ENCODE measurements at places on chromosomes 16 and 17. TPM values are rescaled to one million over a fixed set of nuclear protein-coding genes. Genes with fewer than 3 reads are reported as not detected.

DNA sequence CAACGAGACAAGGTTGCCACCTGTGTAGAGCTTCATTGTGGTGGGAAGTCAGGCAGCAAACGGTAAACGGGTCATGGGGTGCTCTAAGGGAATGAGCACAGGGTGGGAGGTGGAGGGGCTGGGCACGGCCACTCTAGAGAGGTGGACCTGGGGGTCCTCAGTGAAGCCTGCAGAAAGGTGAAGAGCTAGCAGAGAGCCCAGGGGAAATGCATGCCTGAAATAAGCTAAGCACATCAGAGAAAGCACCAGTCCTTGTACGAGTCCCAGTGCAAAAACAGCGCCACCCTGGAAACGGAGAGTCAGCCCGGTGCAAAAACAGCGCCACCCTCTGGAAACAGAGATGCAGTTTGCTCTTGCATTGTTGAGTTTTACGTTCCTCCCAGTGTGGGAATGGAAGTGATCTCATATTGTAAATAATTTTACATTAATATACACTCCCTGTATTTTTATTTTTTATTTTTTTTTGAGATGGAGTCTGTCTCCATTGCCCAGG, 65.0 kb downstream of the TBC1D16 start:
- H3K27me3 ChIP-seq: no peaks in the 10 kb centered on the region
- no peak overlapping the region for H3K4me3 ChIP-seq
- DNase-seq: no peak
- H3K36me3 ChIP-seq: no peaks in the 10 kb centered on the region
- no peaks in the 10 kb centered on the region for H3K4me1 ChIP-seq
- H3K27ac ChIP-seq: no peak overlapping the region

DNA sequence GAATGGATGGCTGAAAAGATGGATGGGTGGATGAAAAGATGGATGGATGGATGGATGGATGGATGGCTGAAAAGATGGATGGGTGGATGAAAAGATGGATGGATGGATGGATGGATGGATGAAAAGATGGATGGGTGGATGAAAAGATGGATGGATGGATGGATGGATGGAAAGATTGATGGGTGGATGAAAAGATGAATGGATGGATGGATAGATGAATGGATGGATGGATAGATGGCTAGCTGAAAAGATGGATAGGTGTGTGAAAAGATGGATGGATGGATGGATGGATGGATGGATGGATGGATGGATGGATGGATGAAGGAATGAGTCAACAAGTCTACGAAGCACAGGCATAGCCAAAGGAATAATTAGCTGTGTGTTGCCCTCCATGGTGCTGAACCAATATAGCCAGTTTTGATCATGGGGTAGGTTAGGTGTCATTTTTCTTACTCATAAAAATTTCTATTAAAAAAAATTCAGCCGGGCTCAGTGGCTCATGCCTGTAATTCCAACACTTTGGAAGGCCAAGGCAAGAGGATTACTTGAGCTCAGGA, 41.1 kb downstream of the NLRC5 start:
- no peaks in the 10 kb centered on the region for H3K27me3 ChIP-seq
- no peaks in the 10 kb centered on the region for H3K4me1 ChIP-seq
- no peak overlapping the region for H3K4me3 ChIP-seq
- DNase-seq: no peak

DNA sequence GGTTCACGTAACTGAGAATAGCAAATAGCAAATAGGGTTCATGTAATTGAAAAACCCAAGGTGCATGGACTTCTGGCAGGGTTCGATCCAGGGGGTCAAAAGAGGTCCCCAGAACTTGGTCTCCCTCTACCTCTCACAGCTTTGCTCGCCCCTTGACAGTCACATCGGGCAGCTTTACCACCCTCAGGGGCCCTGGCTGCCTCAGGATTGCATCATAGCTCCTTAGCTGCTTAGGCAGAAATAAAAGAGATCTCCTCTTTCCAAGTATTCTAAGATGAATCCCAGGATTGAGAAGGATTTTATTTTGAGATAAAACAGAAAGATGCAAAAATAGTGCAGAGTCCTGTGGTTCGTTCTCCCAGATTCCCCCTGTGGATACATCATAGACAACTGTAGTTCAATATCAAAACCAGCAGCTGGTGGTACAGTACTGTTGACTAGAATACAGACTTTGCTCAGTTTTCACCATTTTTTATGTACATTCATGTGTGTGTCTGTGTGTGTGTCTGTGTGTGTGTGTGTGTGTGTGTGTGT, 12.8 kb downstream of the ADGRG3 start:
- no peak overlapping the region for H3K4me3 ChIP-seq
- no peaks in the 10 kb centered on the region for H3K4me1 ChIP-seq
- no peaks in the 10 kb centered on the region for H3K36me3 ChIP-seq
- no peak overlapping the region for H3K27ac ChIP-seq
- peaks cover 16% of the 10 kb centered on the region for H3K27me3 ChIP-seq

GRCh38 chr17:28551421-28552175, 826 bp downstream of the UNC119 start:
- peak overlapping the region; percentile 80 for H3K27ac ChIP-seq
- H3K36me3 ChIP-seq: peaks cover 41% of the 10 kb centered on the region
- peaks cover 16% of the 10 kb centered on the region for H3K4me1 ChIP-seq
- no peaks in the 10 kb centered on the region for H3K27me3 ChIP-seq
- peak overlapping the region; percentile 91 for H3K4me3 ChIP-seq

- no peaks in the 10 kb centered on the region for H3K36me3 ChIP-seq
- no peaks in the 10 kb centered on the region for H3K4me1 ChIP-seq
- peaks cover 42% of the 10 kb centered on the region for H3K27me3 ChIP-seq
- no peak for DNase-seq
- H3K4me3 ChIP-seq: no peak overlapping the region
- H3K27ac ChIP-seq: no peak overlapping the region
Measured at GRCh38 chr16:71311553-71312158, 22.5 kb upstream of the CMTR2 start.

- peaks cover 77% of the 10 kb centered on the region for H3K4me1 ChIP-seq
- no peak overlapping the region for H3K27ac ChIP-seq
- H3K4me3 ChIP-seq: no peak overlapping the region
- H3K27me3 ChIP-seq: no peaks in the 10 kb centered on the region
- no peaks in the 10 kb centered on the region for H3K36me3 ChIP-seq
Measured at GRCh38 chr17:17117923-17118322, 75.7 kb downstream of the MPRIP start.

- peaks cover 42% of the 10 kb centered on the region for H3K36me3 ChIP-seq
- no peak overlapping the region for H3K4me3 ChIP-seq
- no peaks in the 10 kb centered on the region for H3K4me1 ChIP-seq
- no peaks in the 10 kb centered on the region for H3K27me3 ChIP-seq
Measured at GRCh38 chr17:17342242-17342945, 39.2 kb downstream of the NT5M start.

DNA sequence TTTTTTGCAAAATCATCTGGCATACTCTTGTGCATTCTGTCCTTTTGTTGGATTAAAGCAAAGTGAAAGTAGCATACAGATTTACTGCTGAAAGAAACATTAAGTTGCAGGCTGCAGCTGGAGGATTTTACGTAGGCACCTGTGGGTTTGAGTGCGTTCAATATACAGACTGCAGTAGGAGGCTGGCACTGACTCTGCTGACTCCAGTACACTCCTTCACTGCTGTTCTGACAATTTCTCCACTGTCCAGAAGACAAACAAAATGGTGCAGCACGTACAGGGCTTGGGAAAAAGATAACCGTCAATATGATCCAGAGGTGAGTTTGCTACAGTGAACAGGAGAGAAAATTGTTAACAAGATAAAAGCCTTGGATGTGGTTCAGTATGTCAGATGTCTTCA, 73.3 kb downstream of the TANC2 start:
- H3K36me3 ChIP-seq: no peaks in the 10 kb centered on the region
- no peaks in the 10 kb centered on the region for H3K4me1 ChIP-seq
- H3K4me3 ChIP-seq: no peak overlapping the region
- H3K27ac ChIP-seq: no peak overlapping the region
- H3K27me3 ChIP-seq: no peaks in the 10 kb centered on the region
- no peak for DNase-seq

- H3K27ac ChIP-seq: peak overlapping the region; percentile 61
- H3K27me3 ChIP-seq: peaks cover 12% of the 10 kb centered on the region
- DNase-seq: no peak
- H3K4me3 ChIP-seq: no peak overlapping the region
- H3K36me3 ChIP-seq: peaks cover 65% of the 10 kb centered on the region
Measured at GRCh38 chr16:55489119-55489955, 10.3 kb downstream of the MMP2 start.

The BICDL2 gene
- not detected for total RNA-seq

The CES5A gene
- not detected for total RNA-seq

The TMEM220 gene
- 9.6 TPM for total RNA-seq

The RBFOX1 gene
- not detected for total RNA-seq

Measured in esophagus muscularis mucosa (tissue), 4 donors.